RWPE1 (cell line): ENCODE measurements at places on chromosomes 5 and 9.

DNA sequence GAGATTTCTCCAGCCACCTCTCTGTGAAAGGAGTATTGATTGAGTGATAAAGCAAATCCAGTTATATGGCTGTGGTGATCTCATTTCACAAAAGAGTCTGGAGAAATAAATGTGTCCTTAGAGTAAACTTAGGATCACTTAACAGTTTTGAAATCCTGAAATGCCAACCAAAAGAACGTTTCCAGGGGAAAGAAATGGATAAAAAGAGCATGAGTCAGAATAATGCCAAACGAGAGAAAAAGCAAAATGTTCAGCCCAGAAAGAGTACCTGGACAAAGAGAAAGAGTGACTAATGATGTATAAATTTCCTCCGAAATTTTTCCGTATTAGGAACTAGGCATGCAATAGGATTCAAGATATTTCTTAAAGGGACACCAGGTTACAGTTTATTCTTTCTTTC, 463.1 kb upstream of the CDH10 start:
- peak; percentile 54 for DNase-seq

DNA sequence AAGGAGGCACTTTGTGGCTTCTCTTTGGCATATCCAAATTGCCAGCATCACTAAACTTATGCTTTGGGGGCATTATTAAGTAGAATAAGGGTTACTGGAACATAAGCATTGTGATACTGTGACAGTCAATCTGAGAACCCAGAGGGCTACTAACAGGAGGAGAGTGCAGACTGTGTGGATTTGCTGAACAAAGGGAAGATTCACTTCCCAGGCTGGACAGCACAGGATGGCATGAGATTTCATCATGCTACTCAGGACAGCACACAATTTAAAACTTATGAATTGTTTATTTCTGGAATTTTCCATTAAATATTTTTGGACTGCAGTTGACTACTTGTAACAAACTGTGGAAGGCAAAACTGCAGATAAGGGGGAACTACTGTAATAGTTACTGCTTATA, 212.5 kb downstream of the TMC1 start:
- DNase-seq: no peak

GRCh38 chr5:2744485-2744884, 7.0 kb downstream of the IRX2 start:
- DNase-seq: no peak

DNA sequence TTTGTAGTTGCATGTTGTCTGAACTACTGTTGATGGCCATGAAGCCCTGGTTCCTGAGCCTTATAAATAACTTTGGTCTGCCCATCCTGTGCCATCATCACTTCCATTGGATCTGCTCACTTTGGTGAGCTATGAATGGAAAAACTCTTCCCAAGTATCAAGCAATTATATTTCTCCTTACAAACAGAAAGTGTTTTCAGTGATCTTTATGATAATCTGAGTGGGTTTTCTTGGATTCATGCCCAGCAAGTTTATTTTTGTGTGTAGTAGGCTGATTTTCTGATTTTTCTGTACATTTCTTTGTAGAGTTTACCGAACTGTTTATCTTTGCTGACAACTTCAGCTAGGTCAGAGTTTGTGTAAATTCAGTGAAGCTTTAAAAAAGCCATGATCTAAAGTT, 31.0 kb downstream of the CAMK4 start:
- no peak for DNase-seq

GRCh38 chr5:10593531-10594181, 29.8 kb downstream of the ANKRD33B start:
- no peak for DNase-seq
